Nephron progenitor cell (in vitro differentiated cells): ENCODE measurements at places on chromosomes 6 and 20.

GRCh38 chr6:71965404-71965803 lies 79.1 kb downstream of the RIMS1 start:
- peak; percentile 17 for DNase-seq

GRCh38 chr6:68031054-68031453 lies 604.0 kb upstream of the ADGRB3 start:
- no peak for DNase-seq

DNA sequence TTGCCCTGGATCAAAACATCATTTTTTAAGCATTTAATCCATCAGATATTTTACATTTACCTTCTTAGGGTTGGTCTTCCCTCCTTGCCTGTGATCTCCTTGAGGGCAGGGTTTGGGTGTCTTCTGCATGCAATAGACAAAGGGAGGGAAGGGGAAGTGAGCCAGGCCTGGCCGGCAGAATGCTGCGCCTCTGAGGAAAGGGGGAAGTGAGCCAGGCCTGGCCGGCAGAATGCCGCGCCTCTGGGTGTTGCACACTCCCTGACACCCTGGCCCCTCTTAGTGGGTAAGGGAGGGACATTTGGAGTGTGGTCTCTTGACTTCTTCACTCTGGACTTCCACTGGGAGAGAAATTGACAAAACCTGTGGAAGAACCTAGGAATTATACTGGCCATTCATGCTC lies 12.4 kb downstream of the PSMF1 start:
- no peak for DNase-seq

DNA sequence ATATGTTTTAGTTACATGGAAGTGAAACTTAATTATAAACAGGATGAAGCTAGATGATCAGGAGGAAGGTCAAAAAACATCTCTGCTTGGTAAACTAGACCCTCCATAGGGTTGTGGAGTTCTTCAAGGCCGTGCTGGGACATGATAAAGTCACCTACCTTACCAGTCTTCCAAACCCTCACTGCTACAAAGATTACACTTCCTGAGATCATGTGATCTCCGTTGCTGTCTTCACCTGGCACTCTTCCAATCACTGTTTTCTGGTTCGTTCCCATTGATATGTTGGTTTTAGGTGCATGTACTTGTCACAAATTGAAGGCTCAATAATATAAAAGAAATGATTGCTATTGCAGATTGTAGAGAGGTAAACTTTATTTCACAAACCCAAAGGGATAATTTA lies 161.5 kb upstream of the MAN1A1 start:
- no peak for DNase-seq

GRCh38 chr6:2881423-2881822 lies 21.7 kb downstream of the SERPINB9 start:
- no peak for DNase-seq

- DNase-seq: no peak
Measured at GRCh38 chr6:14766391-14766994, 479.4 kb upstream of the JARID2 start.

DNA sequence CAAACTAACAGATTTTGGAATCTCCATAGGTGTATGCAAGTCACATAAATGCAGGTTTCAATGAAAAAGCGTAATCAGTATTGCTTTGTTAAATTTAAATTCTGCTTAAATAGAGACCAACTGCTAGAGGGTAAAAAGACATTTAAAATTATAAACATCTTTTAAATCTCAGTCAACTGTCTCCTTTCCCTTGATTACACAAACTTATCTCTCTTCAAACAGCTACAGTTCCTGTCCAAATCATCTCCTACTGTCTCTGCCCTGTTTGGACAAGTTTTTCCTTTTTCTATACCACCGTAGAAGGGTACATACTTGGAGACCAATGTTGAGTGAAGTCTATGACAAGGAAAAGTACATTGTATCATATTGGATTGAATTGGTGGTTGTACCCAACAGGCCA lies 43.5 kb downstream of the AGPAT4 start:
- no peak for DNase-seq

- no peak for DNase-seq
Measured at GRCh38 chr20:44850272-44850671, 35.2 kb upstream of the YWHAB start.

DNA sequence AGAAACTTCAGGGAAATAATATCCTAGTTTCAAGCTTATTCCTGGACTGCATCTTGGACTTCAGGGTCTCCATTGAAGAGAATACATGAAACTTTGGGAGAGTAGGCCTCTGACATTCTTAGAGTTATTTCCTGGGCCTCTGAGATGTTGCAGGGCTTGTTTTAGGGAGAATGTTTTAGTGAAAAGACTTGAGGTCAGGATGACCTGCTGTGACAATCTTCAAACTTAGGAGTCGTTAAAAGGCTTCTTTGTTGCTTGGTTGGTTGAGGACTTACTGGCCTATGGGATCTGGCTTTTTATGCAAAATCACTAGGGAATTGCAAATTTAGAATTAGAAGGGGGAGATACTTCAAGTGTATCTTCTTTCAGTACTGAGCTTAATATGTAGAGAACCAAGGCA lies 613.2 kb upstream of the FLRT3 start:
- DNase-seq: no peak
